NCI-H2171 treated with DMSO at 0.1 percent for 48 hours (cell line): ENCODE measurements at places on chromosomes 16 and 17.

- no peak for DNase-seq
These were observed 71.5 kb downstream of the TNFRSF13B start for GRCh38 chr17:16900288-16900882.

- DNase-seq: peak; percentile 57
These were observed 229.6 kb downstream of the MRTFB start for GRCh38 chr16:14300705-14301168.

DNA sequence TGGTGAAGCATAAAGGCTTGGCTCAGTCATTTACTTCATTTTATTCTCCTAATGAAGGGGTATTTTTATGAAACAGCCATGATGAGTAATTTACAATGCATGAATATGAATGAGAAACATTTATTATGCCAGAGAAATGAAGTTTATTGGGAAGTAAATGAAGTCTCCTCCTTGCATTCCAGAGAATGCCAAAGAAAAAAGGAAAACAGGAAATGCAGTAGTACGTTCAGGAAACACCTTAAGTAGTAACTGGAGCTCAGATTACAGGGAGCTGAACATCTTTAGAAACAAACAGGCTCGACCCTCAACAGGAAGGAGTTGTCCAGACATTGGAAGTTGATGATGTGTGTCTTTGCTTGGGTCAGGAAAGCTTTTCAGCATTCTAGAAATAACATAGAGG is 4.6 kb downstream of the KRT34 start:
- no peak for DNase-seq

DNA sequence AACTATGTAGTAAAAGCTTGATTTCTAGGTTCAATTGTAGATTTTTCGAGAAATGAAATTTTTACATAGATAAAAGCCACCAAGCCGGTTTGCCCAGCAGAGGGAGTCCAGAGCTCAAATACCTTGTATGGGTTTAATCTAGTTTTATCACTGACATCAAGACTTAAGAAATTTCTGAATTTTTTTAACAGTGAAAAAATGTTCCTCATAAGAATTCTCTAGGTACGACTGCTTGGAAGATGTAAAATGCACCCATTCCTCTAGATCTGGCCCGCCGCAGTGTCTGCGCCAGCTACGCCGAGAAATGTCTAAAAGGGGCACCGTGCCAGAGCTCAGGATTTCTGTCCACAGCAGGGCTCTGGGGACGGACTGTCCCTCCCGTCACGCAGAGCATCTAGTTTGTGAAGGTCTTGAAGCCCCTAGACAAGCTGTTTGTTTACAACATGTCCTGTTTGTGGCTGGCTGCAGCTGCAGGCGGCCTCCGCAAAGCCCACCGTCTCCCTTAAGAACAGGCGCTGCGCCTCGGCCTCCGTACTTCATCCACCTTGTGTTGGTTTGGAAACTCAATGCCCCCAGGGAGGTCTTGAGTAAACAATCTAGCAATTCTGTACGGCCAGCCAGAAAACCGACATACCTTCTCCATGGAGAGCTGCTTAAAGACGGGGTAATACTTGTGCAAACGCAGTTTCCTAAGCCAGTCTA is 24.8 kb downstream of the MAP1LC3B start:
- DNase-seq: peak; percentile 11

- DNase-seq: peak; percentile 65
These were observed 54.2 kb upstream of the SEC14L1 start for GRCh38 chr17:77086433-77087010.

- DNase-seq: no peak
These were observed 15.5 kb downstream of the MMP15 start for GRCh38 chr16:58040945-58041627.
